ENCODE measurements at places on chromosomes 16 and 17. TPM values are rescaled to one million over a fixed set of nuclear protein-coding genes. Genes with fewer than 3 reads are reported as not detected.

The MYH2 gene
- total RNA-seq = not detected

The ABCA8 gene
- 4.1 TPM for total RNA-seq

The TMIGD1 gene
- not detected for total RNA-seq

GRCh38 chr17:80907281-80907680, 84.4 kb upstream of the CHMP6 start:
- DNase-seq = no peak

DNA sequence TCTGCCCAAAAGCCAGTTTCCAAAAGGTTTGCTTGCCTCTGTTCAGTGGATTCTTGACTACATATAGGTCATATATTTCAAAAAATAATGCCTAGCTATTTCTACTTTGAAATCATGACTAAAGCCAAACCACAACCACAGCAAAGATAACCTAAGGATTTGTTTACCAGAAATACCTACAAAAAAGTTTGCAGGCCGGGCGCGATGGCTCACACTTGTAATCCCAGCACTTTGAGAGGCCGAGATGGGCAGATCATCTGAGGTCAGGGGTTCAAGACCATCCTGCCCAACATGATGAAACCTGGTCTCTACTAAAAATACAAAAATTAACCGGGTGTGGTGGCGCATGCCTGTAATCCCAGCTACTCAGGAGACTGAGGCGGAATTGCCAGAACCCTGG, 15.2 kb downstream of the CARHSP1 start:
- no peak for DNase-seq

GRCh38 chr16:48503779-48504178, 106.2 kb downstream of the N4BP1 start:
- DNase-seq = peak; percentile 81

GRCh38 chr16:88726981-88727380, 20.7 kb downstream of the CTU2 start:
- DNase-seq = no peak

- no peak for DNase-seq
Measured at GRCh38 chr16:83066881-83067280, 440.1 kb downstream of the CDH13 start.

GRCh38 chr16:12794486-12795387, 8.9 kb downstream of the CPPED1 start:
- DNase-seq = no peak

DNA sequence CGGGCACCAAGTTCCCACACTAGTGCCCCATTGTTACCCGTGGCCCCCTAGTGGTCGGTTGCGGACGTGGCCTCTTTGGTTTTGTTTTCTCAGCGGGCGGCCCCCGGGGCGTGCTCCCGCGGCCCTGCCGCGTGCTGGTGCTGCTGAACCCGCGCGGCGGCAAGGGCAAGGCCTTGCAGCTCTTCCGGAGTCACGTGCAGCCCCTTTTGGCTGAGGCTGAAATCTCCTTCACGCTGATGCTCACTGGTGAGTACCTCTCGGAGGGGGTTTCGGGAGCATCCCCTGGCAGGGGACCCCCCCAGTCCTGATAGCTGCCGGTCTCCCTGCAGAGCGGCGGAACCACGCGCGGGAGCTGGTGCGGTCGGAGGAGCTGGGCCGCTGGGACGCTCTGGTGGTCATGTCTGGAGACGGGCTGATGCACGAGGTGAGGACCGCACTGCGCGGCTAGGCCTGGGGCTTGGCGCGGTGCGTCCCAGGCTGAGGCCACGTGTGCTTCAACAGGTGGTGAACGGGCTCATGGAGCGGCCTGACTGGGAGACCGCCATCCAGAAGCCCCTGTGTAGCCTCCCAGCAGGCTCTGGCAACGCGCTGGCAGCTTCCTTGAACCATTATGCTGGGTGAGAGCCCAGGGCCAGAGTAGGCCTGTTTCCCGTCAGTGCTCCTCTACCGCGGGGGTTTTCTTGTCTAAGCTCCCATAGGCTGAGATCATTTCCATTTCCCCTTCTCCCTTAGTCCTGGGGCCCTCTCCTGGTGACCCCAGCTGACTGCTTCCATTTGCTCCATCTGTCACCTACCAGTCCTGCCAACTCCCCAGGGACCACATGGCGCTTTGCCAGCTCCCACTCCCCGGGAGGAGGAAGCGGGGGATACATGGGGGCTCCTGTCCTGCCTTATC, 1.7 kb downstream of the SPHK1 start:
- DNase-seq = peak; percentile 95

- DNase-seq = no peak
Measured at GRCh38 chr17:78667741-78668640, 90.8 kb upstream of the DNAH17 start.

DNA sequence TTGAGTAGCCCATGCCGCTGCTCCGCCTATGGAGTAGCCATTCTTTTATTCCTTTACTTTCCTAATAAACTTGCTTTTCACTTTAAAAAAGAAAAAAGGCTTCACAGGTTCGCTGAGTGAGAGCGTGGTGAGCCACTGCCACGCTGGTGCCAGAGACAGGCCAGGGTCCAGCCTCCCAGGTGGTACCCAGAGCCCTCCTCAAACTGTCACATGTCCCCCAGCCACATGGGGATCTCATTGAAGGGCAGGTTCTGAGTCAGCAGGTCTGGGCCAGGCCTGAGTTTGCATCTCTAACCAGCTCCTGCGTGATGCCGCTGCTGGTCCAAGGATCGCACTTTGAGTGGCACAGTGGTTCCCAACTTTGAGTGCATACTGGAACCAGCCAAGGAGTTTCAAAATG, 36.2 kb downstream of the RBFOX3 start:
- no peak for DNase-seq

GRCh38 chr16:66572356-66572755, 6.1 kb downstream of the CMTM1 start:
- no peak for DNase-seq

DNA sequence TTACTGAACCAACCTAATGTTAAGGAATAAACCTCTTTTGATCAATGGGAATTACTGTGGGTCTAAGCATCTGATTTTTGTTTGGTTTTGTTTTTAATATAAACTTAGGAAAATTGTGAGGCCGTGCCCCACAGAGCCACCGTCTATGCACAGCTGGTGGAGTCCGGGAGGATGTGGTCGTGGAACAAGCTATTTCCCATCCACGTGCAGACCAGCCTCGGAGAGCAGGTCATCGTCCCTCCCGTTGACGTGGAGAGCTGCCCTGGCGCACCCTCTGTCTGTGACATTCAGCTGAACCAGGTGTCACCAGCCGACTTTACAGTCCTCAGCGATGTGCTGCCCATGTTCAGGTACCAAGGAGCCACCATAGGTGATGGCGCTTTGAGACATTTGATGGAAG, 28.4 kb downstream of the PRMT7 start:
- no peak for DNase-seq

DNA sequence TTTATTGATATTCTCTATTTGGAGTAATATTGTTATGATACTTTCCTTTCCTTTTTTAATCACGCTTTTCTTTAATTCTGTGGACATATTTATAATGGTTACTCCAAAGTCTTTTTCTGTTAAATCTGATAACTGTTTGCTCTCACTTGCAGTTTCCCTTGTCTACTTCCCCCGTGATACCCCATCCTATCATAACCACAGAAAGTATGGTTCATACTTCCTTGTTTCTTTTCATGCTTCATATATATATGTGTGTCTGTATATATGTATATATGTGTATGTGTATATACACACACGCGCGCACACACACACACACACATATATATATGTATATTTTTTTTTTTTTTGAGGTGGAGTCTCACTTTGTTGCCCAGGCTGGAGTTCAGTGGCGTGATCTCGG, 23.5 kb downstream of the SPECC1 start:
- no peak for DNase-seq
